Fibroblast of skin of scalp (primary cell): ENCODE measurements at places on chromosomes 7 and 10.

DNA sequence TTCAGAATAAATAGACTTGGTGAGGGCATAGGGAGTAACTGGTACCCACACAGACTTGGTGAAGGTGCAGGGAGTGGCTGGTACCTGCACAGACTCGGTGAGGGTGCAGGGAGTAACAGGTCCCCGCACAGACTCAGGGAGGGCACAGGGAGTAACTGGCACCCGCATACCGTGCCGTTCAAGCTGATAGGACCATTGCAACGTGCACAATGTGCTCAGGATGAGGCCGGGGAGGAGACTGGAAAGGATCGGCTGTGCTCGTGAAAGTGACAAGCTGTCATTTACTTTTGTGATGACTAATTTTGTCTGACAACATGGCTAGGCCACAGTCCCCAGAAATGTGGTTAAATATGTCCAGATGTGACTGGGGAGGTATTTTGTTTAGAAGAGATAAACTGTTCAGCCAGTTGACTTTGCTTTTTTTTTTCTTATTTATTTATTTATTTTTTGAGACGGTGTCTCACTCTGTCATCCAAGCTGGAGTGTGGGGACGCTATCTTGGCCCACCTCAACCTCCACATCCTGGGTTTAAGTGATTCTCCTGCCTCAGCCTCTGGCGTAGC is 76.2 kb upstream of the NMT2 start:
- DNase-seq, result no peak

DNA sequence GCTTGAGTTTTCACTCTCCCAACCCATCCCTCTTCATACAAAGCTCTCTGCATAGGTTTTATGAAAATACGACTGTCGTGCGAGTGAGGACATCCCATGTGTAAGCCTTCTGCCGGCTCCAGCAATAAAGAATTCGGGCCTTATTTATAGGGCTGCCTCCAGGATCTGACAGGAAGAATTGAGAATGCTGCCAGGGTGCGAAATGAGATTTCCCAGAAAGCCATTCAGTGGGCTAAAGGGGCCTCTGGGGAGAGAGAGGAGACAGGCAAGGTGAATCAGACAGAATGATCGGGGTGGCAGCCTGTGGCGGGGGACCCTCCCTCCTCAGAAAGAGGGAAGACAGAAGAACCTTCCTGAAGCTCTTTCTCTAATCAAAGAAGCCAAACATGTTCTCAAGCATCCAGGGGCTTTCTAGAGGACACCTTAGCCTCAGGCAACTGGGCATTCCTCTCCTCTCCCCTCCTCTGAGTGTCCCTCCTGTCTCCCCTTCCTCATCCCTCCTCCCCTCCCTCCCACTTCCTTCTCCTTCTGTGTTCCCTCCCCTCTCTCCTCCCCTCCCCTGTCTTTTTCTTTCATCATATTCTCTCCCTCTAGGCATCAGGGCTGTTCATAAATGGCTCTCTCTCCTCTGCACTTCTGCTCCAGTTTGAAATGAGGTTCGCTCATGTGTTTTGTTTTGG is 410.9 kb downstream of the TYW1 start:
- DNase-seq, result no peak

DNA sequence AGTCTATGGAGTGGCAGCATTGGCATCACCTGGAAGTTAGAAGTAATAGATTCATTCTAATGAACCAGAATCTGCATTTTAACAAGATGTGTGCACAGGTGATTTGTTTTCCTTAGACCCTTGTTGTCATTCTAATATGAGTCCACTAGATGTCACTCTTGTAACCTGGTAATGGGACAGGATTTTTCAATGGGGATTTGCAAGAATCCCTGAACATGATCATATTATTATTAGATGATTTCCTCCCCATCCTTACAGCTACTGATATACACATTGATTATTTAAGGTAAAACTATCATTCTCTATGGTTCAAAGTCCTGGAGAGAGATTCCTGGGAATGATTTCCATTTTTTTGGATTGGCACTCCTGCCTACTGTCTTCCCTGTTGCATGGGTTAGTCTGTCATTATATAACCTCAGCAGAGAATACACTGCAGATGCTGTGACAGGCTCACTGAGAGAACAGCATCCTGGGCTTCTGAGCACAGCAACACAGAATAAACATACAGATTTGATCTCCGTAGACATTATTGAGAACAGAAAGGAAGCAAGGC is 194.9 kb downstream of the SUGCT start:
- peak; percentile 64 for DNase-seq

DNA sequence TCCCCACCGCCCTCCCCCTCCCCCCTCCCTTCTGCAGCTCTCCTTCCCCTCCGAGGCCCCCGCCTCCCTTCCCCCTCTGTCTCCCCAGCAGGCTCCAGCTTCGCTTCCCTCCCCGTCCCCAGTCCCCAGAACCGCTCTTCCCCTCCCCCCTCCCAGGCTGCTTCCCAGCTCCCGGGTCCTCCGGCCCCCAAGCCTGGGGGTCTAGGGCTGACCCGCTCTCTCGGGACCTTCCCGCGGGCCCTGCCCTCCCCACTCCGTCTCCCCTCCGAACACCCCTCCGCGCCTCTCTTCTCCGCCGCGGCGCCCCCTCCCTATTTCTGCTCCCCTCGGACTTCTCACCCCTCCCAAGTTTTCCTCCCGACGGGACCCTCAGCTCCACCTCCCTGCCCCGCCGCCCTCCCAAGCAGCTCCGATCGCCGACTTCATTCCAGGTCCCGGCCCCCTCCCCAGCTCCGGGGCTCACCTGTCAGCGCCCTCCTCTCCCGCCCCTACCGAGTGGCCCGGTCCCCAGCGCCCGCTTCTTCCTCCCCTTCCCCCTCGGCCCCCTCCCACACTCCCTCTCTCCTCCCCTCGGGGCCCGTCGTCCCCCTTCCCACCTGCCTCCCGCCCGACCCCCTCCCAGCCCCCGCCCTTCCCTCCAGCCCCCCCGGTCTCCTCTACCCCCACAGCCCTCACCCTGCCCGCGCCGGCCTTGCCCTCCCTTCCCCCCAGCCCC is 990 bp downstream of the ZNF467 start:
- no peak for DNase-seq

- DNase-seq, result peak; percentile 13
Observed at GRCh38 chr10:4008676-4009382, 223.8 kb upstream of the KLF6 start.

DNA sequence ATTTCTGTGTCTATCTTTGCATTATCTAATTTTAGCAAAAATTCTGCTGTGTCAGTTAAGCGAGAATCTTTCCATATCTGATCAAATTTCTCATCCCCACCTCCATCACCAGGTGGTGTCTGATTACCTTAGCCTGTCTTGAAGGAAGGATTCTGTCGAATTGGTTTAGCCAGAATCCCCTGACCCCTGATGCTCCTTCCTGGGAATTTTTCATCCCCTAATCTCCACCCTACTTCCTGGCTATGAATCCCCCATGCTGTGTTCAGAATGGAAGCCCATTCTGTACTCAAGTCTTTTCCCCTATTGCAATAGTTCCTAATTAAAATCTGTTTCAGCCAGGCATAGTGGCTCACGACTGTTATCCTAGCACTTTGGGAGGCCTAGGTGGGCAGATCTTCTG is 216.1 kb downstream of the SKIDA1 start:
- DNase-seq, result no peak

DNA sequence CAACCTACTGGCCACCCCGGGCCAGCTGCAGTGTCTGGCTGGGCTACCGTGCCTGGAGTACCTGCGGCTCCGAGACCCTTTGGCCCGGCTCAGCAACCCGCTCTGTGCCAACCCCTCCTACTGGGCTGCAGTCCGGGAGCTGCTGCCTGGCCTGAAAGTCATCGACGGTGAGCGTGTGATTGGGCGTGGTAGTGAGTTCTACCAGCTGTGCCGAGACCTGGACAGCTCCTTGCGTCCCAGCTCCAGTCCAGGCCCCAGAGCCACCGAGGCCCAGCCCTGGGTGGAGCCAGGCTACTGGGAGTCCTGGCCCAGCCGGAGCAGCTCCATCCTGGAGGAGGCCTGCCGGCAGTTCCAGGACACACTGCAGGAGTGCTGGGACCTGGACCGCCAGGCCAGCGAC is 4.2 kb downstream of the RARRES2 start:
- DNase-seq, result no peak

- no peak for DNase-seq
Observed at GRCh38 chr7:157550300-157551275, 213.8 kb downstream of the DNAJB6 start.

DNA sequence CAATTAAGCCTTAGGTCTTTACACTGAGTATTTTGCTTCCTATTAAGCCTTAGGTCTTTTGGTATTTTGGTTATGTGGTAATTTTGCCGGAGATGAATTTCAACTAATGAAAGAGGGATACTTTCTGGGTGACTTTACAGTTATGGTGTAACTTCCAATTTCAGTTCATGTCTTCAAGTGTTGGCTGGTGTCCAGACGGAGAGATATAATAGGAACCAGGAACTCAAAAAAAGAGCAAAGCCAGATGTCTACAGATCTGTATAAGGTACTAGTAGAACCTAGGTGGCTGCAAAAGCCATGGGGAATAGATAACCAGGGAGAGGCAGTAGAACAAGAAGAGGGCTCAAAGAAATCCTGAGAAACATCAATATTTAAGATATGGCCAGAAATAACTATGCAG is 12.3 kb downstream of the ERCC6 start:
- peak; percentile 43 for DNase-seq

- DNase-seq, result no peak
Observed at GRCh38 chr7:47884675-47885074, 63.6 kb downstream of the PKD1L1 start.

GRCh38 chr10:80394358-80394916 is 13.9 kb upstream of the PRXL2A start:
- DNase-seq, result no peak

GRCh38 chr7:30369879-30370278 is 85.5 kb downstream of the ZNRF2 start:
- DNase-seq, result no peak

DNA sequence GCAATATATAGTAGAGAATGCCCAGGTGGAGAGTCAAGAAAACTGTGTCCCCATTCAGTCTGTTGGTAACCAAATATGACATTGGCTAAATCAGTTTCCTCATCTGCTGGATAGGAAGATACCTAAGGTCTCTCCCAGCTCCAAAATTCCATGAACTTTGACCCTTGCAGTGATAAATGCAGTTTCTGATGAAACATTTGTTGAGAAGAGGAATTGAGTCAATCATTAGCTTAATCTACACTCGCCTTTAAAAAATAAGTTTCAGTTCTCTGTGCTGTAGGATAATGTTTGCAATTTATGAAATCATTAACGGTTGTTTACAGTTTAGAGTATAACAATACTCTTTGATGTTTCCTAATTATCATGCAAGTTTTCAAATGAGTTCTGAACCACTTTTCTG is 38.0 kb upstream of the SLC25A13 start:
- DNase-seq, result no peak

DNA sequence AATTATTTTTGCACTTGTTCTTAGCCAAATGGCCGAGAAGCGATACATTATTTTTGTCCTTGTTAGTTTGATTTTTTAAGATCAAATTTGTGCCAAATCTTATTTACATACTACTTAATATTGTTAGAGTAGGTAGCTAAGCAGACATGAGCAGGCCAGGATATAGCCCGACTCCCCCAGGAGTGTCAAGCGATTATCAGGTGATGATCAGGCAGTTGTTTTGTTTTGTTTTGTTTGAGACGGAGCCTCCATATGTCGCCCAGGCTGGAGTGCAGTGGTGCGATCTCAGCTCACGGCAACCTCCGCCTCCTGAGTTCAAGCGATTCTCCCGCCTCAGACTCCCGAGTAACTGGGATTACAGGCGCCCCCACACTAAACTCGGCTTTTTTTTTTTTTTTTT is 71.1 kb downstream of the LYZL2 start:
- no peak for DNase-seq

GRCh38 chr7:120431016-120431415 is 158.0 kb downstream of the KCND2 start:
- DNase-seq, result no peak

- no peak for DNase-seq
Observed at GRCh38 chr10:100158044-100158805, 27.6 kb downstream of the ERLIN1 start.

GRCh38 chr10:131702531-131703356 is 198.1 kb upstream of the PPP2R2D start:
- DNase-seq, result no peak

GRCh38 chr7:91247500-91247899 is 16.7 kb upstream of the FZD1 start:
- no peak for DNase-seq

GRCh38 chr7:47896809-47897423 is 51.4 kb downstream of the PKD1L1 start:
- DNase-seq, result no peak

GRCh38 chr10:5840314-5841307 is 27.4 kb upstream of the GDI2 start:
- peak; percentile 67 for DNase-seq

DNA sequence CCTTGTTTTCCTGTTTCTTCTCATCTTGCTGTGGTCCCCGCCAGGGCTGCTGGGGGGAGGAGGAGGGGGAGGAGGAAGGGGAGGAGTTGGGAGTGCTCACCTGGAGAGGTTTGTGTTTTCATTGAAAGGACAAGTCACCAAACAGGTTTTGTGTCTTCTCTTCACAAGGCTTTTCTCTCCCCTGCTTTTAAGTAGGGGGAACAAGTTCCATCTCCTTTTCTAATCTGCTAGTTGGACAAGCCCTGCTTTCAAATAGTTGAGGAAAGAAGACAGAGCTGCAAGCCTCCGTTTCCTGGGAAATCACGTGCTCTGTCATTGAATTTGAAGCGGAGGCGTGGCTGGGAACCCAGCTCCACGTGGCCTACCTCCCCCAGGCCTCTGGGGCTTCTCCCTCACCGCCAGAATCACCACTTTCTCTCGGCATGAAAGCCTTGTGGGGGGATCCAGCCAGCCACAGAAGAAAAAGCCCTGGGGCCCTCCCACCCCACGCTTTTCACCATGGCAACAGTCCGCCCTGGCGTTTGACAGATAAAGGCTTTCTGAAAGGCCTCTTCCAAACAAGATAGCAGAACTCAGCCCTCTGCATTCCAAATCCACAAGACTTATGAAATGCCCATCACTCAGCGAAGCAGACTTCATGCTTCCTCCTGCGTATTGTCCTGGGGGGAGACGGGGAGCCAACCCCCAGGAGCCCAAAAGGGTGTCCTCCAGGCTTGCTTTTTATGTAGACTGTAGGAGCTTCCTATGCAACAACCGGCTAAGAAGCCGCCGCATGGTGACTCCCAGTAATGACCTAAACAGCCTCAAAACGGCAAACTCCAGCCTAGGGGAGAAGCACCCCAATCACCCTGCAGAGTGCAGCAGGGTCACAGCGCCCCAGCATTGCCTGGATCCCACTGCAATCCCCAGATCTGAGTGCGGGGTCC is 51.7 kb downstream of the PROSER2 start:
- peak; percentile 43 for DNase-seq

DNA sequence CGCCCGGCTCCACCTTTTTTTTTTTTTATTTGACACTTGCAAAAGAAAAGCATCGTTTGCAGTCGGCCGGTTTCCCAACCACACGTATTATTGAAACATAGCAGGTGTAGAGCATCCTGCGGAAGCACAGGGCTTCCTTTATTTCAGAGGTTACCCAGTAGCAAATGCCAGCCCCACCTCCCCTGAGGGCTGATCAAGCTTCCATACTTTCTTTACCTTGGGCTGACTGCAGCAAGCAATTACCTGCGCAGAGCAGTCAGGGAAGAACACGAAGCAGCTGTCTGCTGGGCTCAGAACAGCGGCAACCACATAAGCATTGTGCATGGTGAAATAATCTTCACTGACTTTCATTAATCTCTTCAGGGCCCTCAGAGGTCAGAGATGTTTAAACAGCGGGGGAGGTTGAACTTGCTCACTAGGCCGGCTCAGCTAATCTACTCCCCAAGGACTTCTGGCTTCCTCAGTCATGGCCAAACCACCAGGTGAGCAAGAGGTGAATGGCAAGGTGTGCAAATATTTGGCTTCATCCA is 784.7 kb upstream of the AUTS2 start:
- DNase-seq, result no peak

- peak; percentile 27 for DNase-seq
Observed at GRCh38 chr7:98629001-98629431, 11.9 kb downstream of the NPTX2 start.

GRCh38 chr7:66952343-66953043 is 31.5 kb downstream of the TMEM248 start:
- DNase-seq, result peak; percentile 27
